ENCODE measurements at places on chromosomes 2 and 18.

- peak; percentile 26 for DNase-seq
These were observed 97.6 kb upstream of the SLC39A10 start for GRCh38 chr2:195559431-195559914.

- no peak for DNase-seq
These were observed 248.7 kb downstream of the MEIS1 start for GRCh38 chr2:66683599-66683998.

GRCh38 chr18:30705943-30706342, 336.6 kb downstream of the DSC3 start:
- no peak for DNase-seq

- DNase-seq: no peak
These were observed 467.7 kb downstream of the EPHA4 start for GRCh38 chr2:221104361-221104811.

DNA sequence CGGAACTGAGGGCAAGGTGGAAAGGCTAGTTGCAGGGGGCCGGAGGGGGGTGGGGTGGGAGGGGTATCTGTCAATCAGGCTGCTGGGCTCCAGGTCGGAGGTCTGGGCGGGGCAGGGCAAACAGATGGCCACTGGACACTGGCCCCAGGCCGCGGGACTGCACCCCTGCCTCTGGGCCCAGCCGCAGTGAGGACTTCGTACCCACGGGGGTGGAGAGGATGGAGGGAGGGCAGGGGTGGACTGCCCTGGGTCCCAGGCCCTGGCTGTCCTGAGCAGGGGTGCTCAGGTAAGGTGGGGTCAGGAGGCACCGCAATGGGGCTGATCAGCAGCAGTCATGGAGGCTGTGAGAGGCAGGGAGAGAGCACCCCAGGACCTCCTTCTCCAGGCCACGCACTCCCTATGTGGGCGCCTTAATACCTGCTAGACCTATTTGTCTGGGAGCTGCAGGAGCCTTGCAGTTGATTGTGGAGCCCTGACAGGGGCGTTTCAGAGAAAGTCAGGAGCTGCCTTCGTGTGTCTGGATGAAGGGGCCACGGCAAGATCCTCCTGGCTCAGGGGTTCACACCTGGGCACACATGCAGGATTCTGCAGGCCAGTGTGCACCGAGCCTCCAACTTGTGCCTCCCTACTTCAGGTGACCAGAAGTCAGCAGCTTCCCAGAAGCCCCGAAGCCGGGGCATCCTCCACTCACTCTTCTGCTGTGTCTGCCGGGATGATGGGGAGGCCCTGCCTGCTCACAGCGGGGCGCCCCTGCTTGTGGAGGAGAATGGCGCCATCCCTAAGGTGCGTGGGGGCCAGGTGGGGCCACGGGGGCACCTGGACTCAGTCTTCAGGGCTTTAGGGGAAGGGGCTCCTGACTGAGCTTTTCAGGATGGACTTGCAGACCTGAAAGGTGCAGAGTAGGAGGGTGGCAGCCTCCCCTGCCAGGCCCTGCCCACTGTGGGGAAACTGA, 1.5 kb downstream of the CTDSP1 start:
- no peak for DNase-seq

DNA sequence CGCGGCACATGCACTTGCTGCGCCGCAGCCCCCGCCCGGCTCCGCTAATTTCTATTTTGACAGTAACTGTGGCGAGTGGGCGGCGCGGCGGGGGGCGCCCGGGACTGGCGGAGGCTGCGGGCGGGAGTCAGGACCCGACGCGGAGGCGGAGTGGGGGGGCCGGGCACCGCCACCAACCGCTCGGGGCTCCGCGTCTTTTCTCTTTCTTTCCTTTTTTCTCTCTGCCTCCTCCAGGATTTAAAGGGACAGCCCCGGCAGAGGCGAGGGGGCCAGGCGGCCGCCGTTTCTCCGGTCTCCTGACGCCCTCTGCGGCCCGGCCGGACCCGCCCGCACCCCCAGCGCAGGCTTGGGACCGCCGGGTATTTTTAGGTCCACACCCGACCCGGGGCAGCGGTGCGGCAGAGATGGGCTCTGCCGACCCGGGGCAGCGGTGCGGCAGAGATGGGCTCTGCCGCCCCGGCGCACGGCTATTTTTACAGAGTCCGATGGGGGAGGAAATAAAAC, 460 bp upstream of the ZBTB7C start:
- DNase-seq: no peak

DNA sequence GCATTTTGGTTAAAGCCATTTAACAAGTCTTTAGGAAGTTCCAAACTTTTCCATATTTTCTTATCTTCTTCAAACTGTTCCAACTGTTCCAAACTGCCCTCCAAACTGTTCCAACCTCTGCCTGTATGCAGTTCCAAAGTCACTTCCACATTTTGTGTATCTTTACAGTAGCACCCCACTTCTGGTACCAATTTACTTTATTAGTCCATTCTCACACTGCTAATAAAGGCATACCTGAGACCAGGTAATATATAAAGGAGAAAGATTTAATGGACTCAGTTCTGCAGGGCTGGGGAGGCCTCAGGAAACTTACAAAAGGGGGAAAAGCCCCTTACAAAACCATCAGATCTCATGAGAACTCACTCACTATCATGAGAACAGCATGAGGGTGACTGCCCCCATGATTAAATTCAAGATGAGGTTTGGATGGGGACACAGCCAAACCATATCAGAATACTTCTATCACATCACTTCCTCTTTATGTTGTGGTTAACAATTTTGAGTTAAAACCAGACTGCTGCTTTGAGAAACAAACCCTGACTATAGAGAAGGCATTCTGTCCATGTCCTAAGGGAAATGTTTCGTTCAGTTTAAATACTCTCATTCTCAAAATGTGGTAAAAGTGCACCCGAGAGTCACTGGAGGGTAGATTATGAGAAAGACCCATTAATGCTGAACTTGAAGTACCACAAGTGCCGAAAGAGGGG, 11.0 kb downstream of the IL18R1 start:
- DNase-seq: no peak

DNA sequence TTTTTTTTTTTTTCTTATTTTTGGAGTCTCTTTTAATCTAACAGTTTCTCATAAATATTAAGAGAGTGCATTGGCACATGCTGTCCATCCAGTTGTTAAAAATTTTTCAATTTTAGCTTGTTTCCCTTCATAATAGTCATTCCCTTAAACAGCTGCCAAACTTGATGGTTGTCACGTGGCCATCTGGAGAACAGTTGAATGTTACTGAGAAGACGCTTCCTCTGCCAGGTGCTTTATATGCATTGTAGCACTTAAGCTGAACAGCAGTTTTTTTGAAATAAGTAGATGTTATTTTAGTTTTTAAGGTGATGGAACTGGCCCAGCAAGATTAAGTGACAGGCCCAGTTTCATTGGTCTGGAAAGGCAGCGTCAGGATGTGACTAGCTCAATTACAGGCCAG, 3.3 kb downstream of the SMARCAL1 start:
- no peak for DNase-seq

DNA sequence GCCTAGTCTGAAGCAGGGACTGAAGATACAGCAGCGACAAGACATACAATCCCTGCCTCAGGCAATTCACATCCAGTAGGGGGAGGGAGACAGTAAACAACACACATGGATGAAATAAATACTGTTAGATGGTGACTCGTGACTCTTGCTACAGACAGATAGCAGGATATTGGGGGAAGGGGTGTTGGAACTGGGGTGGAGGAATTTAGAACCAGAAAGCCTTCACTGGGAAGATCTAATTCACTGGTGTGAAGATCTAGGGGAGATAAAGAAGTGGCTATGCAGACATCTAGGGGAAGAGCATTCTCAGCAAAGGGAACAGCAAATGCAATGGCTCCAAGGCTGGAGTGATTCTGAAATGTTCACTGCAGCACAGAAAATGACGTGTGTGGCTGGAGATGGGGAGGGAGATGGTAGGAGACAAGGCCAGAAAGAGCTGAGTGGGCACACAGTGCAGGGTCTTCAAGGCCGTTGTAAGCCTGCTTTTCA, 52.6 kb upstream of the TMEM163 start:
- no peak for DNase-seq

DNA sequence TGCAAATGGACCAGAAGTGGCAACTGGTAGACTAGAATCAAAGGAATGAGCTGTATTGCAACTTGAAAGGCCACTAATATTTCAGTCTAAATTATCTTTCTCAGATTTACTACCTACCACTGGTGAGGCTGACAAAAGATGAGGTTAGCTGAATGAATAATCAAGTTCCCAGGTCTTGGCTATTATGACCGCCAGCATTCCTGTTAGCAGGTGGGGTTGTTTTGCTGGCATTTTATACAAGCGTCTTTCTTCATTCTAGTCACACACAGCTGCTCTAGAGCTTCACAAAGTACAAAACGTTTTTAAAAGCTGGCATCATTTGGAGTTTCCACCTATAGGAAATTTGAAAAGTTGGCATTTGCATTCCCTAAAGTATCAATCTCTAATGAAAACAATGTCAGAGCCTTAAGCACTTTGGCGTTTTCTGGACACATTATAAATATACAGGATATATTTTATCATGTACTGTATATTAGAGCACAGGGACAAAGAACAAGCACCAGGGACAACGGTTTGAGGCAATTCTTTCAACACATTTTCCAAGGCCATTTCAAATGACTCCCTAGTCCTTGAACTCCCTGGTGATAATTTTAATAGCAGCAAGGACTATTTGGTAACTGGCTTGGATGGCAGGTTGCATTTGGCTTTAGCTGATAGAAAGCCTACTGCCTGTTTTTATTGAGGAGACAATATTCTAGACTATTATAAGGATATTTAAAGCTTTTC, 410.2 kb upstream of the CHST9 start:
- no peak for DNase-seq

- no peak for DNase-seq
These were observed 13.8 kb downstream of the NEB start for GRCh38 chr2:151720521-151720920.

DNA sequence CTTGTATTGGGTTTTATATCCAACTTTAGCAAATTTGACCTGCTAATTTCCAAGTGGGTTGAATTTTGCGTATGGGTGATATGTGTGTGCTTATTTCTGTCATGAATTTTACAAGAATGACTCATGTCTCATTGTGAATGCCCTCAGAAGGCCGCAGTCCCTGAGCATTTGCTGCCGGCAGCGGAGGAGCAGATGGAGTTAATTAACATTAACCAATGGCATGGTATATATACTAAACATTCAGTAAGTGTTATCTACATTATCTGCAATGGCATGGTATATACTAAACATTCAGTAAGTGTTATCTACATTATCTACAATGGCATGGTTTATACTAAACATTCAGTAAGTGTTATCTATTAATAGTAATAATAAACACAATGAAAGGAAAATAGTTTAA, 90.1 kb downstream of the DOK6 start:
- no peak for DNase-seq

GRCh38 chr2:118053681-118054080, 34.6 kb upstream of the INSIG2 start:
- DNase-seq: no peak

DNA sequence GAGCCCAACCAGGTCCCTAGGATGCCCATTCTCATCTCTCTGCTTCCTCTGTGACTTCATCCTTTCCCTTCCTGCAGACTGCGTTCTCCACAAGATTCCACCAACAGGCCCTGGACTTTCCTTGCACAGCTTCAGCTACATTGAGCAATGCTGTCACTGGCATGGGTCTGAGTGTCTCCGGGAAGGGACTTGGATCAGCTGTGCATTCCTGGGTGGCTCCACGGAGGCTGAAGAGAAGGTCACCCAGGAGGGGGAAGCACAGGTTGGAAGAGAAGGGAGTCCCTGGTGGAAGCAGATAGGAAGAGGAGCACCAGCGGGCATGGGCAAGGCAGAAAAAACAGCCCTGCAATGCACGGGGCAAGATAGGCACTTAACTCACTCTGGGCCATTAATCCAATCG, 140.5 kb downstream of the UXS1 start:
- no peak for DNase-seq

DNA sequence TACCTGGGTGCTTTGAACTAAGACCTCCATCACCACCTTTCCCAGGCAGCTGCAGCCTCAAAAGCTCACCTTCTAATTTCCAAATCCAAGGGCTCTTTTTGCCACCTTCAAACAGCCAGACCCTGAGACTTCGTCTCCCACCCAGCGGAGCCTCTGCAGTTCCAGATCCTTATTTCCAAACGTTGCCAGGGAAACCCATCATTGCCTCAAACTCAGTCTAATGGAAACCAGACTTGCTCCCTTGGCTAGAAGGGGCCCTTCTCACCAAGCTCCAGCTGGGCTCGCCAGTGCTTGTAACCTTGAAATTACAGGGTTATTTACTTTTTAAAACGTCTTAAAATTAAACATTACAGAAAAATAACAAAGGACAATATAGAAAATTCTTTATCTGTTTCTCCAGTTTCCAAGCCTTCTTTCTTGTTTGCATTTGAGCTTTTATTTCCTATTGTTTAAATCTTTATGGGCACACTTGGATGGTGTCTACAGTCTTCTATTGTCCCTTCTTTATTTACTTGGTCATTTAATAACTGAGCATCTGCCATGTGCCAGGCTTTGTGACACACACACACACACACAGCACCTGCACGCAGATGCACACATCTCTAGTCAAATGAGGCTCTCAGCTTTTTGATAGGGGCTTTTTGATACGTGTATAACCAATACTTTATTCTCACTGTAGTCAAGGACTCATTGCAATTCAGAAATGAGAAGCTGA, 36.1 kb downstream of the TRPM8 start:
- no peak for DNase-seq

DNA sequence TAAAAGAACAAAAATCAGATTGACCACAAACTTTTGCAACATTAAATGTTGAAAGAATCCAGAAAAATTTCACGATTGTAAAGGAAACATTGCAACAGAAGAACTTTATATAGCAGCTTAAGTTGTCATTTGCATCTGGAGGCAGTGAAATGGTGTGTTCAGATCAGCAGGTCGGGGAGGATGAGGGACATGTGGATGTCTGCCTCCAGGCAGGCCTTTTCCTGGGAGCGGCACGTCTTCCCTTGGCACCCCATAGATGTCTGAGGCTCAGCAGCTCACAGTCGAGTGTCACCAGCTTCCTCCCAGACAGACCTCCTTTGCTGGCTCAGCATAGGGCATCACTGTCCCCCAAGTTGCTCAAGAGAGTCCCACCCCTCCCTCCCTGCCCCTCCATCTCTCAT, 44.3 kb upstream of the ASB1 start:
- no peak for DNase-seq

GRCh38 chr2:197926673-197927072, 122.3 kb downstream of the PLCL1 start:
- no peak for DNase-seq

DNA sequence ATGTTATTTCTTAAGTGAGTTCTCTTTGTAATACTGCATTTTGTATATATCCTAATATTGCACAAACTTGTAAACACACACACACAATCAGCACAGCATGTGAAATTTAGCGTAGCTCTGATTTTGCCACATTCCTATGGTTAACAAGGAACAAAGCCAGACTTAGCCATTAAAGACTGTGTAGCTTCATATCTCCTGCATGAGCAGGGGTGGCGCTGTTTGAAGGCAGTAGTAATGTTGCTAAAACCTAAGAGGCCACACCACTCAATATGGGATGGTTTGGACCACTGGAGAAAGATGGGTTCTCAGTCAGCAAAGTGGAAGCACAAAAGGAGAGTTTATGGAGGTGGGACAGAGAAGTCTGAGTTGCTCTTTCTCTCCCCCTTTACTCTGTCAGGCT, 61.1 kb upstream of the RND3 start:
- DNase-seq: no peak

Measured in stimulated activated CD8-positive, alpha-beta memory T cell treated with anti-CD3 and anti-CD28 coated beads, Interleukin-2, amount 100 ng/mL, for 1 hour (primary cell).